Ureter (tissue), 1 donor: ENCODE measurements at places on chromosomes 12 and 14.

- DNase-seq: no peak
These were observed 6.3 kb upstream of the TUBA1B start for GRCh38 chr12:49137476-49137875.

- no peak for DNase-seq
These were observed 49.4 kb downstream of the CCNK start for GRCh38 chr14:99530407-99531155.

- DNase-seq: no peak
These were observed 19.3 kb downstream of the CFAP251 start for GRCh38 chr12:121937654-121938053.

GRCh38 chr14:68696266-68696665 lies 96.6 kb downstream of the ZFP36L1 start:
- DNase-seq: no peak

DNA sequence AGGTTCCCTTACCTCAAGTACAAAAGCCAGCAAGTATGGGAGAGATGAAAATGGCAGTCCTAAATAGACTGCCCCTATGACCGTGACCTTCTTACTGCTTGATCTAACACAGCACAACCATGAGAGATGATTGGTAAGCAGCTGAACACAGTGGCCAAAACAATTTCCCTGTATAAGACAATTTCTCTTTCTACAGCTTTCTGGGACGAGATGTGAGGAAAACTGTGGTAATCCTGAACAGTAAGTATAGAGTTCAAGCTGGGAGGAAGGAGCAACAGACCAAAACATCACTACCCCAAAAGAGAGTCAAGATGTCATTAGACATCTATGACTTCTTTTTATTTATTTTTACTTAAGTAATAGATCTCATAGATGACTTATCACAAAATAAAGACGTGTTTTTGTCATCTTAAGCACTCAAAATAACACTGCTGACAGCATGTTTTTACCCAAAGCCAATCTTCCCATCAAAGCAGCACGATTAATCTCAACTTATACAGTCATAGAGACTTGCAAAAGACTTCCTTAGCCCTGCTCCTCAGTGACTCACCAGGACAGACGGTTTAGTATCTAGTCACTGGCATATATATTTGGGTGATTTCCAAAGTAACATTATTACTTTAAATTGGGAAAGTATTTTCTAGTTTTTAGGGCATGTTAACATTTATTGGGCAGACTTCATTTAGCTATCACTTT lies 3.7 kb downstream of the TMEM52B start:
- DNase-seq: no peak

- no peak for DNase-seq
These were observed 63.1 kb upstream of the SOX5 start for GRCh38 chr12:24012528-24012927.

- no peak for DNase-seq
These were observed 43.7 kb upstream of the TMED10 start for GRCh38 chr14:75220156-75220555.

- DNase-seq: no peak
These were observed 80.5 kb upstream of the PCED1B start for GRCh38 chr12:46998811-46999368.

DNA sequence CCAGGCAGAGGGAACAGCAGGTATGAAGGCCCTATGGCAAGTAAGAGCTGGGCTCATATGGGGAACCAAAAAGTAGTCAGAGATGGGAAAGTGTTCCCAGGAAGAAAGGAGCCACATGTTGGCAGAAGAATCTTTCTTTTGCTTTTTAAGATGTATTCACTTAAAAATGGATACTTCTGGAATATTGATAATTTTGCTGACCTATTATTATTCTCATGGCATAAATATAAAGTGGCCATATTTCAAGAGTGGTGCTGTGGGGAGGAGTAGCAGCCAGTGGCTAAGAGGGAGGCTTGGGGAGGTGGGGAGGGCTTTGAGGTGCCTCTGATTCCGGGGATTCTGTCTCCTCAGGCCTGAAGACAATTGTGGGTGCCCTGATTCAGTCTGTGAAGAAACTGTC lies 108.2 kb downstream of the SCN8A start:
- DNase-seq: no peak

GRCh38 chr12:25324861-25325260 lies 74.1 kb upstream of the KRAS start:
- DNase-seq: no peak

DNA sequence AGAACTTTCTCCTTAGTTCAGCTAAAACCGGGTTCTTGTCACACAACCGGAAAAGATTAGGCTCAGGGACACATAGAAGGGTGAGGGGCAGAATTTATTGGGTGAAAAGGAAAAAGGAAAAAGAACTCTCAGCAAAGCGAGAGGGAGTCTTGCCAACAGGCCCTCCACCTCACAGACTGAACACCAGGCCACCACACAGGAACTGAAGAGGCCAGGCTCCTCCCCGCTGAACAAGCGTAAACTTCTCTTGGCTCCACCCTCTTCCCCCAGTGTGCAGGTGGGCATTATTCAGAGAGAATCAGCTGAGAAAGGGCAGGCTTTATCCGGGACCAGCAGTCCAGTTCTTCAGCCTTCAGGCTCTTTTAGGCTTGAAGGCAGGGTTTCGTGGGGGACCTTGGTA lies 125.6 kb upstream of the FGD4 start:
- no peak for DNase-seq

- peak; percentile 15 for DNase-seq
These were observed at the start of gene KRT81 for GRCh38 chr12:52291267-52291935. KRT81 (minus strand) TSS chr12:52291534; CDS start chr12:52291465, 69 bp downstream.

- DNase-seq: no peak
These were observed 126.7 kb upstream of the PTPRQ start for GRCh38 chr12:80317307-80317706.

GRCh38 chr12:82898441-82898840 lies 211.7 kb downstream of the TMTC2 start:
- no peak for DNase-seq

DNA sequence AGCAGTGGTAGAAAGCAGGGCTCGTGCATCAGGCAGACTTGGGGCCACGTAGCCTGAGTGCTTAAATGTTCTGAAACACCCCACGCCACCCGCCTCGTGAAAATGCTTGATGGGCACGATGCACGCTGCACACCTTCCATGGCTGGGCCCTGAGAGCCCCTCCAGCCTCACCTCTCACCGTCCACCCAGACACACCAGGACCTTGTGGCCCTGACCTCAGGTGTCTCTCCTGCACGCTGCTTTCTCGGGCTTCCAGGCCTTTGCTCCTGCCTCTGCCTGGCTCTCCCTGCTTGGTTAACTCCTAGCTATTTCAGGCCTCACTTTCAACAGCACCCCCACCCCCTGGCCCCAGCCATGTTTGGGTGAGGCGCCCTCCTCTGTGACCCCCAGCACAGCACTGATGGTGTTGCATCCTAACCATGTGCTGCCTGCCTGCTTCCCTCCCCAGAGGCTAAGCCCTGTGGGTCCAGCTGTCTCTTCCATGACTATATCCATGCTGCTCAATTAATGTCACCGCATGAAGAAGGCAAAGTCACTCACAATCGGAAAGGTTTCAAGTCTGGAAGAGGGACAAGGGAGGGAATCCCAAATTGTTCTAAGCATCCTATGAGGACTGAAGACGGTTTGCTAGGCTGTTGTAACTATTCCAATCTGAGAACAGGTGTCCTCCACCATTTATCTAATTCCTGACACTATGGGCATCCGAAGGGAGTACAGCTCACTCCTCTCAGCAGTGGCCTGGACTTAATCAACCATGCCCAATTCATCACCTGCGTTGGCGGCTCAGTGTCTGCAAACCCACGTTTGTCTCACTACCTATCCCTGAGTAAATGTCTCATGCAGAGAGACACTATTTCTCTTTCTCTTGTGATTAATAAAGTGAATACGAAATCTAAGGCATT lies 82.2 kb downstream of the CCDC88C start:
- no peak for DNase-seq

DNA sequence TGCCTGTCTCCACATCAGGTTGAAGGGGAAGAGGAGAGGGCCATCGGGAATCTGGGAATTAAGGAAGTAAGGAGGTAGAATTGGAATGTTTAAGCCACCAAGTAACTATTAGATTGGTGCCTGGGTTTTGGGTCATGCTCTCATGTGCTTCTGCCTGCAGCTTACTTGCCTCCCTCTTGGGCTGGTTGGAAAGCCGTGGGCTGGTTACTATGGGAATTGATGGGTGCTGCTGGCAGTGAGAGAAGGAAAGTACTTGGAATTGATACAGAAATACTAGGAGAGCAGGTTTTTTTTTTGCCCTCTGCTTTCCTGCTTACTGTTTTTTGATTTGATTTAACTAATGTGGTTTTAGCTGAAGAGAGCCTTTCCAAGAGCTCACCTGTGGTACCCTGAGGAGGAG lies 493.5 kb upstream of the RGS6 start:
- DNase-seq: no peak

DNA sequence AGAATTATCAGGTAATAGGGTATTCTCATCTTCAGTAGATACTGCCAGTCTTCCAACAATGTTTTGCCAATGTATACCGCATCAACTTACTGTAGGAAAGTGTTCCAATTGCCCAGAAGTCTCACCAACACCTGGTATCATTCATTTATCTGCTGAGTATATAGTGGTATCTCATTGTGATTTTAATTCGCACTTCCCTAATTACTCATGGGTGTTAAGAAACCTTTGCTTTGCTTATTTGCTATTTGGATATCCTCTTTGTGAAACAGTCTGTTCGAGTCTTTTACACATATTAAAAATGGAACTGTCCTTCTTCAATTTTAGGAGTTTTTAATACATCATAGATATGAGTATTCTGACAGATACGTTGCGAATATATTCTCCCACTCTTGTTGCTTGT lies 6.1 kb downstream of the TM7SF3 start:
- no peak for DNase-seq

GRCh38 chr12:66003951-66004350 lies 126.6 kb downstream of the LLPH start:
- no peak for DNase-seq

- peak; percentile 40 for DNase-seq
These were observed 50.3 kb upstream of the PPP2R5C start for GRCh38 chr14:101711041-101711856.

GRCh38 chr12:121301876-121302275 lies 5.4 kb upstream of the CAMKK2 start:
- no peak for DNase-seq

DNA sequence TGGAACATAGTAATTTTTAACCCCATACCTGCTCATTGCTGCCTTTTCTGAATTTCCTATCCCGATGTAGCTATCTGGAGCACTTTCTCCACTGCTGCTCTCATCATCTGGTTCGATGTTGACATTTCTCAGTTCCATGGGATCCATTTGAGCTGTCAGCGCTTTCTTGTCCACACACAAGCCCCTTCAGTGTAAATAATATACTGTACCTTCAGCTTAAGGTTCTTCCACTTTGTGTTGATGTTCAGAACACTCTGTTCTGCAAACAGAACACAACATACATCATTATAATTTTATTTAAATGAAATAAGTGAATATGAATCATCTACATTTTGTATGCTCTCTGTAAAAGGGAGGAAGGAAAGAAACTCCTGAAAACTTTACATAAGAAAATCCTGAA lies 32.9 kb downstream of the SLC38A4 start:
- DNase-seq: no peak

DNA sequence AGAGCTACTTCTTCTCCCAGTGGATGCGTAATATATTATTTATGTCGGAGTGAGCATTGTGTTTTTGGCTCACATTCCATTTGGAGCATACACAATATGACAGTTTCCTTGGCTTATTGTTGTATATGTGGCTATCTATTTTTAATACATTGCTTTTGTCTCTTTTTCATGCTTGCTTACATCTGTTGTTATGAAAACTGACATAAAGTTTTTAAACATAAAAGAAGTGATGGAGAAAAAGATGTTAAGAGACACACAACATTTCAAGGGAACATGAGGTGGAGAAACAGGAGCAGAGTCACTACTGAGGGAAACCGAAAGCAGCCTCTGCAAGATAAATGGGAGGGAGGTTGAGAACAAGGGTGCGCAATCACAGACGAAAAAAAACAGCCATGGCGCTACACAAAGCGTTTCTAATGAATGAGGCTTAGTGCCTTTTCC lies 228.4 kb upstream of the NPAS3 start:
- no peak for DNase-seq

- DNase-seq: no peak
These were observed 251.4 kb downstream of the LRIG3 start for GRCh38 chr12:58668871-58669270.

- no peak for DNase-seq
These were observed 12.9 kb upstream of the FAM181A start for GRCh38 chr14:93914278-93914677.

DNA sequence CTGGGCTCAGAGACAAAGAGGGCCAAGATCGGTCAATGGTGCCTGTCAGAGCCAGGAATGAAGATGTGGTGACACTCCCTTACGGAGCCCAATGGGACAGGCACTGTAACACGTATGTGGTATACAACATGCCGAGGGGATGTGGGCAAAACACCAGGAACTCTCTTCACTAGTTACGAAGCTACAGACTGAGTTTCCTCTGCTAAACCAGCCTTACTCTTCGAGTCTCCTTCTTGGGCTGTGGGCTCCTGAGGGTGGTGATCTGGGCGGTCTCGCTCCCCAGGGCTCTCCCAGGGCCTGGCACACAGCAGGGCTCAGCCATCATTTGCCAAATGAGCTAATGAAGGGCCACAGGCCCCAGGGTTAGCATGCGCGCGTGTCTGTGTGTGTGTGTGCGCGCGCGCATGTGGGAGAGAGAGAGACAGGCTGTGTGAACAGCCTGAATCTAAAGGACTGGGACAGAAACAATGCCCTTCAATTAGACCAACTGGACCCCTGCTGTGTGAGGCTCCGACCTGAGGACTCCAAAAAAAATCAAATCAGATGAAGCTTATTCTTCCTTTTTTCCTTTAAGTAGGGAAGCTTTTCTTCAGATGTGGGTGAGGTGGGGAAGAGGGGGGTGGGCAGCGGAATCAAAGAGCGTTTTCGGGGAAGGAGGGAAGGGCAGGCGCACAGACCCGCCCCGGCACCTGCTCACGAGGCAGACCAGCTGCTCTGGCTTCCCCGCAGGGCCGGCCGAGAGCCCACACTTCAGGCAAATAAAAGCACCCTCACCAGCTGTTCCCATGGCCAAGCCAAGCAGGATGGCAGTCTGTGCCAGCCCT lies 42.5 kb downstream of the CCDC88C start:
- no peak for DNase-seq

DNA sequence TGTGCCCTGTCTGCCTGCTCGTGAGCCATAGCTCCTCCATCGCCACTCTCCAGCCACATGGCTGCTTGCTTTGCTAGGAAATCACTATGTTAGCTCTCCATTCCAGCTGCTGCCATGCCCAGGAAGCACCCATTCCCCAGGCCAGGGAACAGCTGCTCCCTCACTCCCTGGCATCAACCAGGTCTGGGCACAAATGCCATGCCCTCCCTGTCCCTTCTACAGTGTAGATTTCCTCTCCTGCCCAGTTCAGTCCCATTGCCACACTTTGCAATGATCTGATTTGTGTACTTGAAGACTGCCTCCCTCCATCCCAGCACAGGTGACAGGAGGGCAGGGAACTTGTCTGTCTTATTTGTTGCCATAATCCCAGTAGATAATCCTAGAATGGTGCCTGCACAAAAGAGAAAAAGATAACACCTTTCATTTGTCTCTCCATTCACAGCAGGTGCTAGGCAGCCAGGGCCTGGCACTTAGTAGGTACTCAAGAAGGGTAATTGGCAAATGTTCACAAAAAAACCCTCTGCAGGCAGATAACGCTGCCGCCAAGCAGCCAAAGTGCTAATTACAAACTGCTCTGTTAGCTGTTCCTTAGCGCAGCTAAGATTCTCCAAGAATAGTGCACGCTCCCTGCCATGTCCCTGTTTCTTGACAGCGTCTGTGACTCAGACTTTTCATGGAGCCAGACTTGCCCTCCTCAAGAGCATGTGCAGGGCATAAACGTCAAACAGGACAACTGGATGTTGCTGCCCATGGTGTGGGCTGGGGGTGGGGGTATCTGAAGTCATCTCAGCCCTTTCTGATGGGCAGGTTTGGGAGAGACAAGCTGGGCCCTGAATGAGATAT lies 69.1 kb downstream of the ARL6IP4 start:
- DNase-seq: no peak

GRCh38 chr12:105906561-105906960 lies 232.2 kb downstream of the NUAK1 start:
- DNase-seq: no peak
